Ascending aorta (tissue), 2 donors: ENCODE measurements at places on chromosomes 2 and 18. TPM values are rescaled to one million over a fixed set of nuclear protein-coding genes. Genes with fewer than 3 reads are reported as not detected.

- no peak for DNase-seq
Observed at GRCh38 chr18:40035966-40036365, 1919.1 kb upstream of the PIK3C3 start.

- no peak for DNase-seq
Observed at GRCh38 chr2:38586931-38587330, 15.8 kb downstream of the HNRNPLL start.

- no peak for DNase-seq
Observed at GRCh38 chr2:233088972-233089345, 28.8 kb downstream of the INPP5D start.

GRCh38 chr18:44507729-44508325 lies 172.9 kb upstream of the SETBP1 start:
- no peak for DNase-seq

DNA sequence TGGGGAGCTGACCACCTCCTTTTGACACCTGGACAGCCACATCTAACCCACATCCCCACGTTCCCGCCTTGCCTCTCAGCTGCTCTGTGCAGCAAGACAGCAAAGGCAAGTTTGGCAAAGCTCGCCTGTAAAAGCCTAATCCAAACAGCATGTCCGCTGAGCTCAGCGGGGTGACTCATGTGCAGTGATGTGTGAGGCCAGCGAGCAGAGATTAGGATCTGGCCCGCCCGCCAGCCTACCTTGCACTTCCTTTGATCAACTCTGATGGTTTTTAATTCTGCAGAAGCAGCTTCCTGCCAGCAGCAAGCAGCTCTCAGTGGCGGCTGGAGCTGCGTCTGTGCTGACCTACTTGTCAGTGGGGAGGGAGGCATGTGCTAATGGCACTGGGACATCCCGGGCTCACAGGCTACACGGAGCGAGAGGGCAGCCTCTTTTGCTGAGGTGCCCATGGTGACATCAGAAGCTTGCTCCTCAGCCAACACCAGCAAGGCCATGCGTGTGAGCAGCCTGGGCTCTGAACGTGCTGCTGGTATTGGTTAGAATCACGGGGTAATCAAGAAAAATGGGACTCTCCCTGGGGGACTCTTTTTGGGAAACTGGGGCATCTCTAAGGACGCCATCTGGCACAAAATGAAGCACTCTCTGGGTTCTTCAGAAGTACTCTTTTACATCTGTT lies 36.0 kb upstream of the EML4 start:
- peak; percentile 82 for DNase-seq

DNA sequence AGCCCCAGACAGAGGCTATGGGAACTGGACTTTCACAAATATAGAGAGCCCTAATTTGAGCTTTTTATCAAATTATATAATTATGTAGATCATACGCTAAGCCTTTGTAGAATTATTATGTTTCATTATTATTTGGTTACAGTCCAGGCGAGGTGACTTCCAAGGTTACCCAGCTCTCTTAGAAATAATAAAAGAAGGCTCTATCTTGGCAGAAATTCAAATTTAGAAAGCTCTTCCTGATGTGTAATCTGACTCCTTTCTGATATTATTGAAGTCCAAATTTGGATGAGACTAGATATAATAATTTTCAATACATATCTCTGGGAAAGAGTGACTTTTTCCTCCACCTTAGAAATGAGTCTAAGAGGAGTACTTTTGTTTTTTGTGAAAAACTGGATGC lies 4.8 kb upstream of the SLC38A11 start:
- no peak for DNase-seq

TCF23 gene
- total RNA-seq: not detected

BMPR2 gene
- 47.8 TPM for total RNA-seq
